ENCODE measurements at places on chromosomes 3 and 15. TPM values are rescaled to one million over a fixed set of nuclear protein-coding genes. Genes with fewer than 3 reads are reported as not detected.

The CPNE9 gene
- total RNA-seq = not detected

The UPK1B gene
- total RNA-seq = not detected

The EFCC1 gene
- 0.38 TPM for total RNA-seq

The WWTR1 gene
- total RNA-seq = 0.40 TPM

The TIGIT gene
- total RNA-seq = 72.8 TPM

The TP63 gene
- 0.23 TPM for total RNA-seq

DNA sequence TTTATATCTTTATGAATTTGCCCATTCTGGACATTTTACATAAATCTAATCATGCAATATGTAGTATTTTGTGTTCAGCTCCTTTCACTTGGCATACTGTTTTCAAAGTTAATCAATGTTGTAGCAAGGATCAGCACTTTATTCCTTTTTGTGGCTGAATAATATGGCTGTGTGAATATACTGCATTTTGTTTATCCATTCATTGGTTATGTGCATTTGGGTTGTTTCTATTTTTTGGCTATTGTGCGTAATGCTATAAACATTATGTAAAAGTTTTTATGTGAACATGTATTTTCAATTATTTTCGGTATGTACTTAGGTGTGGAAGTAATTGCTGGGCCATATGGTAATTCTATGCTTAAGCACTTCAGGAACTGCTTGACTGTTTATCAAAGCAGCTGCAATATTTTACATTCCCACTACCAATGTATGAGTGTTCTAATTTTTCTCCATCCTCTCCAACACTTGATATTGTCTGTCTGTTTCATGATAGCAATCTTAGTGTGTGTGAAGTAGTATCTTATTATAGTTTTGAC, 101.3 kb upstream of the P2RY1 start:
- H3K4me1 ChIP-seq = peaks cover 7% of the 10 kb centered on the region
- H3K27me3 ChIP-seq = no peaks in the 10 kb centered on the region

DNA sequence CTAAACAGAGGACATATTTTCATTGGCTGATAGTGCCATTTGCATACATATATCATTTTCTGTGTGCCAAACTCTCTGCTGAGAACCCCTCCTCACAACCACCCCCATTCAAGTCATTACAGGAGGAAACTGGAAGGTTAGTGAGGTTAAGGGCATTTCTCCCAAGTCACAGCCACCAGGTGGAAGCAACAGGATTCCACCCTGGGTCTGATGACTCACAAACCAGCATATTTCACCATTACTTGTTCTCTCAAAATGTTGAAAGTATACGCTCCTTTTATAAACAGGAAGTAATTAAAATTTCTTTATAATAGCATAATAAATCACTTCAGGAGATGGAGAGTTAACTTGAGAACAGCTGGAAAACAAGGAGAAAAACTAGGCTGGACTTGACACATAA, 398.6 kb upstream of the WNT5A start:
- DNase-seq = no peak
- H3K4me3 ChIP-seq = no peak overlapping the region
- H3K27me3 ChIP-seq = peaks cover 2% of the 10 kb centered on the region
- H3K36me3 ChIP-seq = no peaks in the 10 kb centered on the region

- peaks cover 26% of the 10 kb centered on the region for H3K36me3 ChIP-seq
- no peaks in the 10 kb centered on the region for H3K27me3 ChIP-seq
- no peak overlapping the region for H3K4me3 ChIP-seq
- no peaks in the 10 kb centered on the region for H3K4me1 ChIP-seq
- DNase-seq = peak; percentile 54
Measured at GRCh38 chr3:124995460-124995994, 60.3 kb downstream of the HEG1 start.

DNA sequence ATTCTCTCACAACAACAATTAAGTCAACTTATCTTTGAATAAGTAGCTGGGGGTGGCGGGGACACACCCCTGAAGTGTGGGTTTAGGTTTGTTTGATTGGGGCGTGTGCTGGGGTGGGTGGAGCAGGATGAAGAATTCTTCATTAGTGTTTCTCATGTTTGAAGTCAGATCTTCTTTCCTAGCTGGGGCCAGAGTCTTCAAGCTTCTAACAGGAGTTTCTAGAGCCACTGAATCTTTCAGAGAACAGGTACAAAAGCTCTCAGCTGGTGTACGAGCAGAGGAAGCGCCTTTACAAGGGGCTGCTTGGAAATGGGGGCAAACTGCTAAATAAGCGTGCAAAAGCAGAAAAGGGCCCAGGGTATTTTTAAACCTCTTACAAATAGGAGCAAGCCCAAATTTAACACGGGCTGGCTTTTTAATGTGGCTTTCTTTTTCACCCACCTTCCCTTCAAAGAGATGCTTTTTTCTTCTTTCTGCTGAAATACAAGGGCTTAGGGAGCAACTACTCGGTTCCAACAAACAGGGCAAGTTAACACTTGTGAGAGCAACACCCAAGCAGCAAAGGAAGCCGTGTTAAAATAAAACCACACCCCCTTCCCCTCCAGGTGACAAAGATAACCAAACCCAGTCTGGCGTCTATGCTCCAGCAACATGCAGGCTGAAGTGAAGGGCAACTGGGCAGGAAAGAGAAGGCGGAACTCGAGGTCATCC, 86.9 kb upstream of the RASGRP1 start:
- no peaks in the 10 kb centered on the region for H3K27me3 ChIP-seq
- H3K4me3 ChIP-seq = peak overlapping the region; percentile 73
- DNase-seq = peak; percentile 75
- peak overlapping the region; percentile 96 for H3K27ac ChIP-seq
- H3K36me3 ChIP-seq = peaks cover 11% of the 10 kb centered on the region

DNA sequence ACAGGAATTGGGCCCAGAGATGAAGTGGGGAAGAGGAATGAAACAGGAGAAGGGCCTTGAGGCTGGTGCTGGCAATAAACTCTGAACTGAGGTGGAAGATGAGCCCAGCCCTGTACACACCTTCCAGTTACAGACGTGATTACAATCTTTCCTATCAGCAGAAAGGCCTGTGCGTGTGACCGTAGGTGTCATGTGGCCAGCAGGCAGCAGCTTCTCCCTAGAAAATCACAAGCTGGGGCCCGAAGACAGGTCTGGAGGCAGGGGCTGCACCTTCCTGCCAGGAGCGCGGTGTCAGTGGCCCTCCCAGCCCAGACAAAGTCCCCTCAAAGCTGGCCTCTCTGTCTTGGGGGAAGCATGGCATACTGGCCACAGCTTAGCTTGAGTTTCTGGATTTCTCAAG, 16.7 kb upstream of the PIGZ start:
- no peak overlapping the region for H3K27ac ChIP-seq
- no peak for DNase-seq
- H3K36me3 ChIP-seq = no peaks in the 10 kb centered on the region
- peaks cover 1% of the 10 kb centered on the region for H3K27me3 ChIP-seq

DNA sequence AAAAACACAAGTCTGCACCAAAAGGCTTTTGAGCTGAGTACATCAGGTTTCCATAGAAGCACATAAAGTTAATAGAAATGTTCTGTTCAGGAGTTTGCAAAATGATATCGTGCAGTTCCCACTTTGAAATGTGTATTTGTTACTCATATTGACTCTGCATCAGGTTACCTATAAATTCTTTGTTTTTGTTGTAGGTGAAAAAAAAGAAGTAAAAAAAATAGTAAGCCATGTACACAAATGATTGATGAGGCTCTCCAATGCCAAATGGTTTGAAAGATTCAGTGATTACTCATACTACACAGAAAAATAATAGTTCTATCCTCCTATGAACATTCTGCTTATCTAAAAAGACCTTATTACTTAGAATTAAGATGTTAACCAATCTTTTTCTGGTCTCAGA, 287.3 kb upstream of the MME start:
- H3K36me3 ChIP-seq = no peaks in the 10 kb centered on the region
- no peaks in the 10 kb centered on the region for H3K4me1 ChIP-seq
- no peaks in the 10 kb centered on the region for H3K27me3 ChIP-seq
- no peak overlapping the region for H3K4me3 ChIP-seq
- DNase-seq = no peak

GRCh38 chr3:129812589-129812988, 80.9 kb downstream of the TMCC1 start:
- no peak overlapping the region for H3K27ac ChIP-seq
- no peak for DNase-seq
- H3K4me3 ChIP-seq = no peak overlapping the region

DNA sequence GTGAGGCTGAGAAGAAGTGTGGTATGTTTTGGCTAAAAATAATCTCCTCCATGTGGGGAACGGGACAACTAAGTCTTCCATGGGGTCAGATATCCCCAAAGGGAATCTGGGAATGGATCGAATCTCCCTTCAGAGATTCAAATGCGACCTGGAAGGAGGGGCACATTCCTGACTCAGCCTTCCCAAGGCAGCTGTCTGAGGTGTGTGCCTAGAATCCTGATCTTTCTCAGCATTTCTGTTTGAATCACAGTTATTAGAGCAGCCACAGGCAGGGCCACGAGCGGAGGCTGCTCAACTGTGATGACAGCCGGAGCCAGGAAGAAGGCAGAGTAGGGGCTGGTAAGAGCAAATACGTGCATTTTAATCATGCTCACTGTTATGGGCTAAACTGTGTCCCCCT, 135.1 kb downstream of the ADAMTS17 start:
- H3K4me1 ChIP-seq = peaks cover 9% of the 10 kb centered on the region
- H3K4me3 ChIP-seq = no peak overlapping the region
- H3K36me3 ChIP-seq = no peaks in the 10 kb centered on the region
- no peak overlapping the region for H3K27ac ChIP-seq
- no peak for DNase-seq

DNA sequence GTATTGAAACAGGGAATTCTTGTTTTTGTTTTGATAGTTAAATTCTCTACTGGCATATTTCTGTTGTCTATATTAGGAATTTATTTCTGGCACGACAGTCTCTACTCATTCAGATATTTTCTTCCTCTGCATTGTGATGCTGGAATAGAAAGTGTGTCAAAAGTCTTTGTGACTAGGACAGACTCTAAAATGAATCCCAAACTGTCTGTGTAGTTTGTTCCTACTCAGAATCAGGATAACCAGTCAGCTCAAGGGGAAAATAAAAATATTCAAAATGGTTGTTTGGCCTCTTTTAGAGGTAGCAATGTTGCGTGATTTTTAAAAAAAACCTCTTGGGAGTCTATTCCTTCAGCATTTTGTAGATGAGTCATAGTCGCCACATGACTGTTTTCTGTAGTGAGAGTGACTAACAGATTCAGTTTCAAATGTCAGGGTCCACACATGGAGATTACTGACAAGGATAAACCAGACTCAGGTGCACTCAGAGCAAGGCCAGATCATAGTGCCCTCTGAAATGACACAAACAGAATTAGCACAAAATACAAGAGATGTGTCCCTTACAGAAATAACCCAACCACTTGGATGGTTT, 13.1 kb downstream of the SLC7A14 start:
- peaks cover 22% of the 10 kb centered on the region for H3K4me1 ChIP-seq
- no peak overlapping the region for H3K4me3 ChIP-seq
- peaks cover 28% of the 10 kb centered on the region for H3K27me3 ChIP-seq
- no peaks in the 10 kb centered on the region for H3K36me3 ChIP-seq
- no peak overlapping the region for H3K27ac ChIP-seq
- DNase-seq = peak; percentile 53

DNA sequence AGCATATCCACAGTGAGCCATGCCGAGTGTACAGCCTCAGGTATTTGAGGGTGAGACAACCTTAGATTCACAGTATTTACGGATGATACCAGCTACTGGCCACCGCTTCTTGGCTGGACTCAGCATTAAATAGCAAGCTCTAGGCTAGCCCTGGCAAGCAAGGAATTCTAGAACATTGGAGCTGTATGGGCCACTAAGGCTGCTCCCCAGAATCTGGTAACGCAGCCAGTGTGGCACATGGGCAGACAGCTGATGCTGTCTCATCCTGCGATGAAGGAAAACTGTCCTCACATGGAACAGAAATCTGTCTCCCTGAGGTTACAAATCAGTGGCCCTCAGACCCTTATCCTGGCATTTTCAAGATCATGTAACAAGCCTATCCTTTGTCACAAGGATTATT, 57.6 kb upstream of the RGMA start:
- no peaks in the 10 kb centered on the region for H3K27me3 ChIP-seq
- H3K27ac ChIP-seq = no peak overlapping the region
- no peak for DNase-seq
- peaks cover 2% of the 10 kb centered on the region for H3K4me1 ChIP-seq

DNA sequence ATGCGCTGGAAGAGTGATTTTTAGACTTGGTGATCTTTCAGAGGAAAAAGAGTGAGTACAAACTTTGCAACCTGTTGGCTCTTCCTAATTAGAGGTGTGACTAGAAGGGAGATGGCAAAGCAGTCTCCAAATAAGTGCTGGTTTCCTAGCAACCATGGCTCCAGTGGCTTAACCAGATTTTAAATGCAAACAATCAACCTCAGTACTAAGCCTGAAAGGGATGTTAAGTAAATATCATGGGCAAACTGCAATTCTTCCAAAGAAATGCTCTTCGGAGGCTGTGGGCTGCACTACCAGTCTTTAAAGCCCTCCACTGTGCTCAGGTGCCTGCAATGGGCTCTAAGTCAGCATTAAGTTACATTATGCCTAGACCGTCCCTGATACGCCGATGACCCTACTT, 678.1 kb upstream of the CCDC54 start:
- no peaks in the 10 kb centered on the region for H3K36me3 ChIP-seq
- DNase-seq = no peak
- H3K27me3 ChIP-seq = peaks cover 4% of the 10 kb centered on the region
- H3K4me3 ChIP-seq = no peak overlapping the region

- no peaks in the 10 kb centered on the region for H3K4me1 ChIP-seq
- H3K27me3 ChIP-seq = peaks cover 1% of the 10 kb centered on the region
- no peak for DNase-seq
- no peaks in the 10 kb centered on the region for H3K36me3 ChIP-seq
Measured at GRCh38 chr3:46607603-46608028, 4.7 kb upstream of the FAM240A start.

GRCh38 chr3:151107177-151107576, 21.7 kb downstream of the MED12L start:
- H3K4me1 ChIP-seq = no peaks in the 10 kb centered on the region
- no peak for DNase-seq
- H3K27ac ChIP-seq = no peak overlapping the region
- H3K36me3 ChIP-seq = no peaks in the 10 kb centered on the region
- H3K4me3 ChIP-seq = no peak overlapping the region

GRCh38 chr15:27549746-27550145, 549.4 kb downstream of the OCA2 start:
- H3K36me3 ChIP-seq = no peaks in the 10 kb centered on the region
- no peak overlapping the region for H3K4me3 ChIP-seq

DNA sequence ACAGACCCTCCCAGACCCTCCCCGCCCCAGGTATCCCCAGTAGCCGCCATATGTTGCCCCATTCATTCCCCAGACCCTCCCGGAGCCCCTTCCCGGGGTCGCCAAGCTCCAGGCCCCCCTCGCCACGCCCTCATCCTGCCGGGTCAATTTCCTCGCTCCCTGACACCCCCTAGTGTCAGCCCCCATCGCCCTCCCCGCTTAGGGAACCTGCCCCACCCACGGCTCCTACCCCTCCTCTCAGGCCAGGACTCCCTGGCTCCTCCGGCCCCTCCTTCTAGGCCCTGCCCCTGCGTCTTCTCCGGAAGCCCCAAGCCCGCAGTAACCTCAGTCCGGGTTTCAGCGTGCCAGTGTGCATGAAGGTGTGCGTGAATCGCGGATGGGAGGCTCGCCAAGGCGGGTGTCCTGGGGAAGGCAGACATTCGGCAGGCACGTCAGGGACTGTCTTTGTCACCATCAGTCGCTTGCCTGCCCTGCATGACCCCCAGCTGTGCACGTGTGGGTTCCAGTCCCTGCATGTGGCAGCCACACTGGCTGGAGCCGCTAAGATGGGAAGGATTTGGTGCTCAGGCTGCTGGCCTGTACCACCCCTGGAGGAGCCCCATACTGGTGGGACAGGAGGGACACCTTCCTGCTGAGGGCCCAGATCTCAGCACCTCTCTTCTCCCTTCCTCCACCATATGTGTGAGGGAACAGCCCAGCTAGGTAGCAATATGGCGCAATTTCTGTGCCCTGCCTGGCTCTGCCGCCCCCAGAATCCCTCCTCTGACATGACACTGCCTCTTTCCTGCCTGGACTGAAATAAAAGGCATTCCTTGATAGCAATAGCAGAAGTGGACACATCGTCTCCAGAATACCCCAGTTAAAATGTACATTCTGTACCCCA, 693 bp downstream of the DISP2 start:
- H3K27me3 ChIP-seq = no peaks in the 10 kb centered on the region
- no peak overlapping the region for H3K27ac ChIP-seq
- no peaks in the 10 kb centered on the region for H3K36me3 ChIP-seq
- peak overlapping the region; percentile 69 for H3K4me3 ChIP-seq
